Bronchial smooth muscle cell (primary cell): ENCODE measurements at places on chromosomes 2 and 18. TPM values are rescaled to one million over a fixed set of nuclear protein-coding genes. Genes with fewer than 3 reads are reported as not detected.

Gene ITPRIPL1
- 2.7 and 3.7 TPM in 2 replicates for total RNA-seq

Gene RMND5A
- total RNA-seq = 12.0 and 15.1 TPM in 2 replicates

Gene OSBPL6
- total RNA-seq = 0.52 and 0.79 TPM in 2 replicates

Gene ESPNL
- 0.60 and 2.7 TPM in 2 replicates for total RNA-seq

Gene PTH2R
- under 0.01 TPM in 1 of 2 replicates, not detected in the other for total RNA-seq

Gene KCNF1
- total RNA-seq = under 0.01 TPM in 1 of 2 replicates, not detected in the other

Gene CD28
- not detected in 2 replicates for total RNA-seq

Gene NYAP2
- total RNA-seq = not detected in 2 replicates
